ENCODE measurements at places on chromosomes 5 and 9. TPM values are rescaled to one million over a fixed set of nuclear protein-coding genes. Genes with fewer than 3 reads are reported as not detected.

OGN gene
- 5.6 TPM for total RNA-seq

CCDC171 gene
- total RNA-seq = 3.8 TPM

C9orf50 gene
- 0.28 TPM for total RNA-seq

- DNase-seq = no peak
Measured at GRCh38 chr5:6715271-6715670, 2.0 kb downstream of the TENT4A start.

PCDHAC2 gene
- total RNA-seq = 5.2 TPM

NRG2 gene
- 3.0 TPM for total RNA-seq

ZBED3 gene
- total RNA-seq = 17.1 TPM

DNA sequence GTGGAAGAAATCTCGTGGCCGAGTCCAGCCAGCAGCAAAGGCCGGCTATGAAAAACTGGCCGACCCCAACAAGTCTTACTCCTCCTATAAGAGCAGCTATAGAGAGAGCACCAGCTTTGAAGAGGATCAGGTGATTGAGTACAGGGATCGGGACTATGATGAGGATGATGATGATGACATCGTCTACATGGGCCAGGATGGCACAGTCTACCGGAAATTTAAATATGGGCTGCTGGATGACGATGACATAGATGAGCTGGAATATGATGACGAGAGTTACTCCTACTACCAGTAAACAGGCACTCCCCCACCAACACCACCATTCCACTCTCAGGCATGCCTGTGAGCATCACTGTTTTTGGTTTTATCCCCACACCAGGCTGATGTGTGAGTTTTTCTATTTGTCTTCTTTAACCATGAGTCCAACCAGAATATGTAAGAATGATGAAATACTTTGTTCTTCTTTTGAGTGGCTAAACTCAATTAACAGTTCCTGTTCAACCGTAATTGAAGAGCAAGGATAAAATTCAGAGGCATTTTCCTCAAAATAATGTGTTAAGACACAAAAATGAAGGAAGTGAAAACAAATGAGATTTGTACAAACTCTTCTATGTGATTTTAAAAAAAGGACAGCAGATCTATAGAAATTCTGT is 35.5 kb downstream of the RFK start:
- DNase-seq = no peak

PCDHB5 gene
- total RNA-seq = 8.1 TPM

ANKRD20A1 gene
- 4.4 TPM for total RNA-seq

DNA sequence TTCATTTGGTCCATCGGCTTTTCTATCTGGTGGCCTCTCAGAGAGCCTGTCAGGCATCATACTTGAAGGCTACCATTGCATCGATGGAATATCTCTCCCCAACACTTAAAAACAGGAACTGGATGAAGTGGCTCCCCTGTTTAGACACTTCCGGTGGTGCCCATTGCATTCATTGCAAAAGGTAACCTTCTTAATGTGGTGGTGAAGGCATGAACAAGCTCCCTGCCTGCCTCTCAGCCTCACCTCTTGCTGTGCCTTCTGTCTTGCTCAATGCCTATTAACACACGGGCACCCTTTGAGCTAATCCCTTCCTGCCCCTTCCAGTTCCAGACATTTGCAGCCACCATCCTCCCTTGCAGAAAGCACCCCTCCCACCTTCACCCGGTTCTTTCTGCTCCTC is 233.1 kb upstream of the MSX2 start:
- no peak for DNase-seq

DNA sequence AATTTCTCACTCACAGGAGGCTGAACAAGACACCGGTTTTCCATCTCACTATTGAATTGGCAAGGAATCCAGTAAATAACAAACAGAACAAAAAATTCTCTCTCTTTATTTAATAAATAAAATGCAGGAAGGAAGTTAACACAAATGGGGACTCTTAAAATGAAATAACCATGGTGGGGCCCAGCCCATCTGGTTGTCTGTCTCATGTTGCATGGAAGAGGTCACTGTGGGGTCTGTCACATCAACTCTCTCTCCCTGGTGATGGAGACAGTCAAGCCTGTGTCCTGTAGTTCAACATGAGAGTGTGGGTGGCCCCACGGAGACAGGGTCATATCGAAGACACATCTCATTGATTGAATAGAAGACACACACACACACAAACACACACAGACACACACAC is 297.7 kb downstream of the IRX2 start:
- peak; percentile 77 for DNase-seq

DNA sequence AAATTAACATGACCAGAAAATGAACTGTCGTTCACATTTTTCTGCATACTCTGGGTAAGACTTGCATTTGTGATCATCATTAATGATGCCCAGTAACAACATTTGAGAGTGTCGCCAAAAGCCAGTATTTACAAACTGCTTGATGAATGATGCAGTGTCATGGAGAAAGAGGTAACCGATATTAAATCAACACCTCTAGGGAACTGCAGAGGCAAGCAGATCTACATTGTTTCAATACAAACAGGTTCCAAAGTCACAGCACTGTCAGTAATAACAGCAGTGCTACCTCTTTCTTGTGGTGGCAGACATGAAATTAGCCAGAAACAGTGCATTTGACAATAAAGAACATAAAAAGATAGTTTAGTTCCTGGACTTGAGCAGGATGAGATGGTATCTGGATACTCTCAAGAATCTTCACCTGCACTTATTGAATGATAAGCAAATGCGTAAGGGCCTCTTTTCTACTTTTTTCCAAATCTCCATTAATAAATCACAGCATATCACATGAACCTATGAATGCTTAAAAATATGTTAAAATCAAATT is 456.6 kb downstream of the ARHGEF28 start:
- no peak for DNase-seq

GRCh38 chr5:156949424-156949823 is 13.6 kb downstream of the TIMD4 start:
- no peak for DNase-seq

- DNase-seq = no peak
Measured at GRCh38 chr5:26833596-26833995, 204.8 kb downstream of the CDH9 start.

SLC28A3 gene
- 4.0 TPM for total RNA-seq

ITGA2 gene
- total RNA-seq = 36.1 TPM

DNA sequence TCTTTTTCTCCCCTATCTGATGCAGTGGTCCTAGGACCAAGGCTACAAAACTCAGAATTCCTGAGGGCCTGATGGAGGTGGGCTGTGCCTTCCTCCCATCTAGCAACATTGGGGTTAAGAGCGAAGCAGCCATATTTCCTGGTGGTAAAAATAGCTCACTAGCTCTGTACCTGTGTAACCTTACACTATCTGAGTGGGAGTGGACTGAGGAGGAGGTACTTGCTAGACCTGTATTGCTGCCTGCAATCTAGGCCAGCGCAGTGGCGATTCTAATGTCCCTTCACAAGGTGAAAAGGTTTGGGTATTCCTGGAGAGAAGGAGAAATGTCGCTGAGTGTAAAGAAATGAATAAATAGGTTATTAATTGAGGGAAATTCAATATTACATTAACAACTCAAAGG is 80.2 kb upstream of the LIFR start:
- DNase-seq = peak; percentile 67

DNA sequence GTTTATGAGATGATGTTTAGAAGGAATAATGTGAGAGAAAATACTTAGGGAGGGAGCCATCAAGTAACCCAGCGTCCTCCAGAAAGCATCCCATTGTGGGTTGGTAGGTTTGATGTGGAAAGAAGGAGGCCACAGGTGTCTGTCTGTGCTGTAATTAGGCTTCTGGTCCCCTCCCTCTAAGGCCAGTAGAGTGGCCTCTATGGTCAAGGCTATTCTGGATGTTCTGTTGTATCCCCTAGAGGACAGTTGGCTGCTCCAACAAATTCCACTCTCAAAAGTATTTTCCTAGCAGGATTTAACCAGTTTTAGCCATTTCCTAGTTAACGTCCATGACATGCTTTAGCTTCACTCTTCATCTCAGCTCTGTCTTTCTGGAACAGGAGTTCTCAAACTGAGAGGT is 106.5 kb downstream of the EGFLAM start:
- DNase-seq = no peak

DNA sequence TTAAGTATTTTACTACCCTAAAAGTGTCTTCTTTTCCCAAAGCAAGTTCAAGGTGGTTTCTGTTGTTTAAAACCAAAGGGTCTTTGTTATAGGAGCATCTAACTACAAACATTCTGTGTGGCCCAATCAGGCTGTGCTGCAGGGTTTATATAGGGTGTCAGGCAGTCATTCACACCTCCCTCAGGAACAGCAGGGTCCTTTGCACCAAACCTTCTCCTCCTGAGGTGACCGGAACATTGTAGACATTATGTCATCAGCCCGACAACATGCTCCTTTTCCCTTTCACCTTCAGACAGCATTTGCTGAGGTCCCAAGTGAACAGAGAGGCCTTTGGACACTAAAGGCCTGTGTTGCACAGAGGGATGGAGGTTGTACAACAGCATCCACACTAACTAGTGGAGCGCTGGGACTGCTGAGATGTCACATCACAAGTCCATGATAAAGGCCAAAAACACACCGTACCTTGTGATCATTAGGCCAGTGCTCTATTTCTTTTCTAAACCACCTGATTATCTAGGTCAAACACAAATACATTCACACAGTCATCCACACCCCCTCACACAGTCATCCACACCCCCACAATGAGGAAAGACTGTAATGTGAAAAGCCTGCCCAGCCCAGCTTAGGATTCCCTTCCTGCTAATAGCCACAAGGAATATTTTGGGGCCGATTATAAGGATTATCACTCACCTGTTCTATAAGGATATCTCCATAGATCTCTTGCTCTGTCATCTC is 123.8 kb upstream of the VLDLR start:
- DNase-seq = no peak

- peak; percentile 90 for DNase-seq
Measured at GRCh38 chr9:128098297-128099230, 29.0 kb downstream of the PTGES2 start.

DNA sequence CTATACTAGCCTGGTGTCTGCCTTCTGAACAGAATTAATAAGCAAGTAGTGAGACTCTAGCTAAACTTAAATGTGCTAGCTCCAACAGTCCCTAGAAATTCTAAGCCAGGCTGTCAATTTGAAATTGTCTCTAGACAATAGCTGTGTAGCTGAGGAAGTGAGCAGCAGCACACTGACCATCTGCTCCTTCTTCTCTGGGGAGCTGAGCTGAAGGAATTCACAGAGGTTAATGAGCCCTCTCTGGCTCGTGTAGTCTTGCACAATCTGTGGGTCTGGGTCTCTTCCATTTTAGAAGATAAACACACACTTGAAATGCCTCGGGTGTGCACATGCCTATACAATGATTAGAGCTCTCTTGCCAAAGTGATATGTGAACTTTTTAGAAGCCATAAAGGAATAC is 63.5 kb upstream of the BARX1 start:
- peak; percentile 83 for DNase-seq

GRCh38 chr9:16329671-16330113 is 540.8 kb downstream of the BNC2 start:
- peak; percentile 96 for DNase-seq

CDO1 gene
- 4.3 TPM for total RNA-seq

DNA sequence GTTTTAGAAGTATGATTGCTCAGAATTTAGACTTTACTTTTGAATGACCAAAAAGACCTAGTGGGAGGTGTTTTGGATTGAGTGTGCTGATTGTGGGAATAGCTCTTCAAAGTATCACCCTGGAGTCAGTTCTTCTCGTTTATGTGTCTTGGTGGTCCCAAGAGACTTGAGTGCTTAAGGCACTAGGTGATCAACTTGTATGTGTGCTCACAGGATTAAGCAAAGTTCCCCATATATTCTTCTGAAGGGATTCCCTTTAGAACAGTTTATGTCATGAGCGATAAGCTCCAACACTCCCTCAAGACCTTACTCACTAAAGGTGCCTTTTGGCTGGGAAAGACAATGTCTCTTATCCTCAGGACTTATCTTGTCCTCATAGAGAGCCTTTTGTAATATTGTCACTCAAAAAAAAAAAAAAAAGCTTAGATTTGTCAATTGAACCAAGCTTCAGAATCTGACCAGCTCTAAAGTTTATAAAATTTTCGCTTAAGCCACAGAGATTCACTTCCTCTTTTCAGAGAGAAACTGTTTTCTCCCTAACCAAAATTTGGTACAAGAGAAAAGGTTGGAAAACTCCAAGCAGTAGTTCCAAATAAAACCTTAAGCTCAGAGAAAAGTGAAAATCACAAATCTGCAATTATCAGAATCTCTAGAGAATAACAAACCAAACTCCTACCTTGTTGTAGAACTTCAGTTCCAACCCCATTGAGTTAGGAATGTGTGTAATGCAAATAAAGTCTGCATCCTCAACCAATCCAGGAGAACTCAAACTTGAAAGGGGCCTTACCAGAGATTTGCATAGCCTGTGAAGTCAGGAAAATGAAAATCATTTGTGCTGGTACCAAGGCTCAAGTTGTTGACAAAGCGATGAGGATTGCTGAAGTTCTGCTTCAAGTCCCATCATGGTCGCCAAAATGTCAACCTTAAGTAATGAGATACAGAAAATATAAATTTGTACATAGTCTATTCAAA is 40.0 kb upstream of the PDZD2 start:
- peak; percentile 5 for DNase-seq

DNA sequence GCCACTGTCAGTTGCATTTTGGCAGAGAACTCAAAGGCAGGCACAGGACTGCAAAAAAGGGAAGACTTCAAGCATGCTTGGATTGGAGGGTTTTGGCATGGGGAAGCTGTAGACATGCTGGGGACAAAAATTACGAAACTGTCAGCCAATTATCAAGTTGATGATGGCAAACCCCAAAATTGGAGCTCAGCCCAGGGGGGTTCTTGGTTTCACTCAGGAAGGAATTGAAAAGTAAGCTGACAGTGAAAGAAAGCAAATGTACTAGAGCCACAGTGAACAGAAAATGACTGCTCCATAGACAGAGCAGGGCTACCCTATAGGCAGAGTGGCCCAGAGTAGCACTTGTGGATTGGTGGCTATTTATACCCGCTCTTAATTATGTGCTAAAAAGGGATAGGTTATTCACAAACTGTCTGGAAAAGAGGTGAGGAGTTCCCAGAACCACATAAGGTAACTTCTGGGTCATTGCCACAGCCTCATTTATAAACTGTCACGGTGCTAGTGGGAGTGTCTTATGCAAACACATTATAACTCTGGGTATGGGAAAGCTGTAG is 14.6 kb upstream of the CFAP95 start:
- DNase-seq = peak; percentile 100

TLR4 gene
- 19.0 TPM for total RNA-seq

ACTBL2 gene
- 0.09 TPM for total RNA-seq

LCN9 gene
- not detected for total RNA-seq

EIF4EBP3 gene
- total RNA-seq = 13.3 TPM

DNA sequence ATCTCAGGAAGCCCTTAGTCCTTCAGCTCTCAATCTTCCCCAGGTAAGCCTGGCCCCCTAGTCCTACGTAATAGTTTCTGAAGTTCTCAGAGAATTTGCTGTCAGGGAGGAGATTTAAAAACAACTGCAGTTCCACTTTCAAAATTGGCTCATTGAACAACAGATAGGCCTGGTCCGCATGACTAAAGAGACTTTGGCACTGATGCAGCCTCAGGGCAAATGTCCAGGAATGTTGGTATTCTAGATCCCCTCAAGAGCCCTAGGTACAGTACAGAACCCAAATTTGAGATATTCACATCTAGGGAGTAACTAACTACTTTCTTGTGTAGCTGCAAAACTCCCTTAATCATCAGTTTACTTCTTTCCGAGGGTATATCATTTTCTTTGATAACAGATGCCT is 162.8 kb downstream of the GABRG2 start:
- DNase-seq = no peak

Measured in lung (tissue), 17 donors.